ENCODE measurements at places on chromosomes 13 and 19.

GRCh38 chr13:74794147-74794546, 659.9 kb upstream of the KLF12 start:
- DNase-seq = no peak

DNA sequence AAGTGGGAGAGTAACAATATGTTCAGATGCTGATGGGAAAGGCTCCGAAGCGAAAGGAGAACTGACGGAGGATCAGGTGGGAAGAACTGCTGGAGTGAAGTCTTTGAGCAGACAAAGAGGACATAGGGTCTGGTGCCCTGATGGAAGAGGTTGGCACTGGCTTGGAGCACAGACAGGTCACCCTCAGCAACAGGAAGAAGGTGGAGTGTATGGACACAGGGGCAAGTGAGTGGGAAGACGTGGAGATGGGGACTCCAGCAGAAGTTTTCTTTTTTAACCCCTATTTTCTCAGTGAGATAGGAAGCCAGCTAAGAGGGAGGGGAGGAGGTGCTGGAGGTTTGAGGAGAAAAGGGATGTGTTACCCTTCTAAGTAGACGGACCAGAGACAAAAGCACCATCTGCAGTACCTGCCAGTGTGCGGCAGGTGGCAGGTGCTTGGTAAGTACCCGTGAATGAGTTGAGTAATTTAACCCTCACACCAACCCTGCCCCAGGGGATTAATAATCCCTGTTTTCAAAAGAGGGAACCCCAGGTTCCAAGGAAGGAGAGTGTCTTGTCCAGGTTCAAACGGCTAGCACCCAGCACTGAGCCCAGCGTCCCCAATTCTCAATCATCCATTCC, 11.2 kb downstream of the HAS1 start:
- no peak for DNase-seq

- no peak for DNase-seq
Measured at GRCh38 chr19:8332976-8333766, 9.9 kb downstream of the KANK3 start.

GRCh38 chr19:9178901-9179300, at the start of gene OR7D2:
Gene OR7D2 (plus strand): TSS chr19:9178979. CDS start chr19:9185782, 6,803 bp downstream.
- no peak for DNase-seq

GRCh38 chr13:43830497-43830881, 43.7 kb upstream of the ENOX1 start:
- DNase-seq = no peak

DNA sequence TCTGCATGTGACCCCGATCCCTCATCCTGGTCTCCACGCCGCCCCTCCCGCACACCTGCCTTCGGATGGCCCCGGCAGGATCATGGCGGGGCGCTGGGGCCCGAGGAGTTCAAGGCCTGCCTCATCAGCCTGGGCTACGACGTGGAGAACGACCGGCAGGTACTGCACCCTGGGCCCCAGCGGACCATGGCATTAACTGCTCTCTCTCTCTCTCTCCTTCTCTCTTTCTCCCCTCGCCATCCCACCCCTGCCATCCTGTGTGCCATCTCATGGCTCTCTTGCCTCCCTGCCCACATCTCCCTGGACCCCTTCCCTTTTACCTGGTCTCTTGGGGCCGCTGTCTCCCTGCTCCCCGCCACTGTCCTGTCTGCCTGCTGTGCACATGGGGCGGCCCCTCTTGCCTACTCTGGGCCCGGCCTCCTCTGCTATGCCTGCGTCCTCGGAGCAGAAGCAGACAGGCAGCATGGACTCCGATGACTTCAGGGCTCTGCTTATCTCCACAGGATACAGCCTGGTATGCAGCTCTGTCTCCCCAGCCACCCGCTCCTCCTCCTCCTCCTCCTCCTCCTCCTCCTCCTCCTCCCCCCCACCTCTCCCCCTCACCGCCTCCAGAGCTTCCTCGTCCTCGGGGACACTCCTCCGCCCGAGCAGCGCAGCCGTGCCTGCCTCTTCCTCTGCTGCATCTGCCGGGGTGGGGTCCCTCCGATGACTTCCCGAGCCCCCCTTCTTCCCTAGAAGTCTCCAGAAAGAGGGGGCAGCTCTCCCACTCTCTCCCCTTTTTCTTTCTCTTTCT, 16.2 kb downstream of the CAPN12 start:
- no peak for DNase-seq

- DNase-seq = no peak
Measured at GRCh38 chr19:54229146-54229545, 6.3 kb upstream of the LILRB3 start.

DNA sequence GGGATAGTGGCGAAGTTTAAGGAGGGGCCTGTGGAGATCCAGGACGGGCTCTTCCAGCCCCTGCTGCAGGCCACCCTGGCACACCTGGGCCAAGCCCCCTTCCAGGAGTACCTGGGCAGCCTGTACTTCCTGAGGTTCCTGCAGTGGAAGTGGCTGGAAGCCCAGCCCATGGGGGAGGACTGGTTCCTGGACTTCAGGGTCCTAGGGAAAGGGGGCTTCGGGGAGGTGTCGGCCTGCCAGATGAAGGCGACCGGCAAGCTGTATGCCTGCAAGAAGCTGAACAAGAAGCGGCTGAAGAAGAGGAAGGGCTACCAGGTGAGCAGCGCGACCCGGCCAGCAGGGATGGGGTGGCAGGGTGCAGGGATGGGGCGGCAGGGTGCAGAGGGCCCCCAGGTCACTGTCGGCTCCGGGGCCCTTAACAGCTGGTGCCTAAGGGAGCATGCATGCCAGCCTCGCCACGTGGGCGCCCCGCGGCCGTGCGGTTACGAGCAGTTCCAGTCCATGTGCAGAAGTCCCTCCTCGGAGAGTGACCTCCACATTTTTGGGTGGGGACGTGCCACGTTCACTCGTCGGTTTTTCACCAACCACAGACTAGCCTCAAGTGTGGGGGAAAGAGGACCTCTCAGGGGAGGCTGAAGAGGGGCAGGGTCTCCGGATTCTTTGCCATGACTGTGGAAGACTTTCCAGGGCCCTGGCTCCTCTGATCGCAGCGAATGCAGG, 912 bp downstream of the GRK1 start:
- no peak for DNase-seq

DNA sequence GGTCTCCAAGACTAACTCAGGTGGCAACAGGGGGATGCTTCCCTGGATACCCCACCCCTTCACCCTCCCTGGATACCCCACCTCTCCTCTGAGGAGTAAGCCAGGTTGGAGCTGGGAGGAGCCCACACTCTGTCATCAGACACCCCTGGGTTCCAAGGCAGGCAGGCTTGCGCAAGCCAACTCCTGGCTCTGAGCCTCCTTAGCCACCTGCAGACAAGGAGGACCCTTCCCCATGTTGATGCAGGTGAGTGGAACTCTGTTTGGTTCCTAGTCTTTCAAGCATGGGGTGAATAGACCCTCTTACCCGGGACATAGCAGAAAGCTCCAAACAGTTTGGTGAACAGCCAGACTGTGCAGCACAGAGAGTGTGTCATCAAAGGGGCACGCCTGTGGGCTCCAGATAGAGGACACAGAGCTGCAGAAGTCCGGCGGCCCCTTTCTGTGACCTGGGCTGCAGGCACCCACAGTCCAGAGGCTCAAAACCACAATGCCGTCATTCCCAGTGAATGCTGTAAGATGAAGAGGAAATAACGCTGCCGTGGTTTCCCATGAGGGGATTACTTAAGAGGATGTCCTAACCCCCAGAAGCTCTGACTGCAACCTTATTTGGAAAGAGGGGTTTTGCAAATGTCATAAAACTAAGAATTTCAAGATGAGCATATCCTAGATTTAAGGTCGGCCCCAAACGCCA, 12.1 kb upstream of the HAS1 start:
- peak; percentile 4 for DNase-seq
